DMS79 treated with DMSO at 0.1 percent for 48 hours (cell line): ENCODE measurements at places on chromosomes 13 and 19.
A peak's percentile ranks its signal among the peaks of the same experiment; 100 is the strongest.

- no peak for DNase-seq
These were observed 27.1 kb downstream of the ACTN4 start for GRCh38 chr19:38674388-38675171.

DNA sequence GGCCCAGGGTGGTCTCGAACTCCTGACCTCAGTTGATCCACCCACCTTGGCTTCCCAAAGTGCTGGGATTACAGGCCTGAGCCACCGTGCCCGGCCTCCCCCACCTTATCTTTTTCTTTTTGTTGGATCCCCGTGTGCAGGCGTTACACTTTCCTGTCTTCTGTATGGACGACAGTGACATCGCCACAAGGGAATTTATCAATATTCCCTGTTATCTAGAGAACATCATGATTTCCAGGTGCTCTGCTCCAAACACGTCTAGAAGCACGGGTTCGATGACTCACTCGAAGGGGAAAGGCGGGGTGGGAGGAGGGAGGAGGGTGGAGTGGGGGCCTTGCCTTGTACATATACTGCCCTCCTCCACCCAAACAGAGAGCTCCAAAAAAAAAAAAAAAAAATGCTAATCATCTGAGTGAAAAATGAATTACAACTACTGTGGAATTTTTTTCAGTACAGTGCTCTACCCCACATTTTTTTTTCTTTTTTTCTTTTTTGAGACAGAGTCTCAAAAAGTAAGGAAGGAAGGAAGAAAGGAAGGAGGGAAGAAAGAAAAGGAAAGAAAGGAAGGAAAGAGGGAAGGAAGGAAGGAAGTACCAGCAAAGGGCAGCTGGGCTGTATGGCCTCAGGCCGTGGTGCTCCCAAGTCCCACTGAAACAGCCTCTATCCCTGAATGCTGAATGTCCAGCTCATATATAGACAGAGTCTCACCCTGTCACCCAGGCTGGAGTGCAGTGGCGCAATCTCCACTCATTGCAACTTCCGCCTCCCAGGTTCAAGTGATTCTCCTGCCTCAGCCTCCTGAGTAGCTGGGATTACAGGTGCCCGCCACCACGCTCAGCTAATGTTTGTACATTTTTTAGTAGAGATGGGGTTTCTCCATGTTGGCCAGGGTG lies 36.8 kb downstream of the INSR start:
- DNase-seq = no peak

- DNase-seq = no peak
These were observed 332.1 kb upstream of the DACH1 start for GRCh38 chr13:72198967-72199560.

DNA sequence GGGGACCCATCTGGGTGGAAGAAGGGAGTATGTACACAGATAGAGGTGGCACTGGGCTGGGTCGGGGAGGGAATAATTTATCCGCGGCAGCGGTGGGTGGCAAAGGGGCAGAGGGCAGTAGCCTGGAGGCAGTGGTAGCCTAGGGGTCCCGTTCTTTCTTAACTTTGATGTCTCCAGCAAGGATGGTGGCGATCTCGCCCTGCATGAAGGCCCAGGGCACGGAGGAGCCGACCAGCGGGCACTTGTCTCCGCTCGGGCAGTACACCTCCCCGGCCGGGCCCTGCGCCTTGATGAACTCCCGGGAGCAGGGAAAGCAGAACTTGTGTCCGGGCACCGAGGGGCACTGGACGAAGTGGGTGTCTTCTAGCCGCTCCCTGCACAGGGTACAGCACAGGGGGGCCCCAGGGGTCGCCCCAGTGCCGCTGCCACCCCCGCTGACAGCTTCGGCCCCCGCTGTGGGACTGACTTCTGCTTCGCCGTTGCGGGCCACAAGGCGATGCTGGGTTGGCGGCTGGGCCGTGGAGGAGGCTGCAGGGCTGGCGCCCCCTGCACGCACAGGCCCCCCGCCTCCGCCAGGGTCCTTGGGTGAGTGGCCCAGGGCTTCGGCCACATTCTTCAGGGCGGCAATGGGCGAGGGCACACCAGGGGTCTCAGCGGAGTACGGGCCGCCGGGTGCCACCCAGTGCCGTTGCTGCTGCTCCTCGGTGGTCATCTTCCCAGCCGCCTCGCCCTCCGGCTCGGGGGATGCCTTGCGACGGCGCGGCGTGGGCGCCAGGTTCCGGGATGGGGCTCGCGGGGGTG lies 1.9 kb downstream of the IRF2BP1 start:
- DNase-seq = no peak

DNA sequence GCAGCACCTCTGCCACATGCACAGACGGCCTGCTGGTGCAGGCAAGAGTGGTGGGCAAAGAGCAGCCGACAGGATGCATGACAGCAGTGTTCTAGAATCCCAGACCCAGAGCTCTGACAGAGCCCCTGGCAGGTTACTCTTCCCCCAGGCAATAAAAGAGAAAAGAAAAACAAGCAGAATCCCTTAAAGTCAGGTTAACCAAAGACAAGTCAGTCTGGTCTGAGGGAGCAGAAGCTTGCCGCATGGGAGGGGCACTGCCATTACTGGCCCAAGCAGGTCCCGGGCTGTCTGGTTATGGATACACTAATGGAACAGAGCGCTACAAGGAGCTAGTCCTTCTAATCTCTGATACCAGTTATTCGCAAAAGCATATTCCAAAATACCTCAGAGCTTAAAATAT lies 36.1 kb upstream of the DOCK9 start:
- no peak for DNase-seq

GRCh38 chr19:32061315-32061714 lies 284.1 kb upstream of the ZNF507 start:
- no peak for DNase-seq

- DNase-seq = no peak
These were observed 8.4 kb downstream of the ASF1B start for GRCh38 chr19:14127929-14128509.

- no peak for DNase-seq
These were observed 904.8 kb upstream of the PCDH20 start for GRCh38 chr13:62320129-62321108.

DNA sequence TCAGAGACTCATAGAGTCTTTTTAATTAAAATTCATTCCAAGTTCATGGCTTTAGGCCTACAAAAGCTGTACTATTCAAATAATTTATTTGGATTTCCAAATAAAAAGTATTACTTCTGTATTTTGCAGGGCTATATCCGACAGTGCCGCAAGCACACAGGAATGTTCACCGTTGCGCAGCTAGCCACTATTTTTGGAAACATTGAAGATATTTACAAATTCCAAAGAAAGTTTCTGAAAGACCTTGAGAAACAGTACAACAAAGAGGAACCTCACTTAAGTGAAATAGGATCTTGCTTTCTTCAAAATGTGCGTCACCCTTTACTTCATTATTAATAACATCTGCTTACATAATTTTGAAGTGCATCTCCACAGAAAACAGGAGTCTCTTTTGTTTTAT lies 20.5 kb upstream of the C1QTNF9 start:
- no peak for DNase-seq

- DNase-seq = peak; percentile 11
These were observed 629 bp downstream of the IZUMO4 start for GRCh38 chr19:2097203-2097885.

DNA sequence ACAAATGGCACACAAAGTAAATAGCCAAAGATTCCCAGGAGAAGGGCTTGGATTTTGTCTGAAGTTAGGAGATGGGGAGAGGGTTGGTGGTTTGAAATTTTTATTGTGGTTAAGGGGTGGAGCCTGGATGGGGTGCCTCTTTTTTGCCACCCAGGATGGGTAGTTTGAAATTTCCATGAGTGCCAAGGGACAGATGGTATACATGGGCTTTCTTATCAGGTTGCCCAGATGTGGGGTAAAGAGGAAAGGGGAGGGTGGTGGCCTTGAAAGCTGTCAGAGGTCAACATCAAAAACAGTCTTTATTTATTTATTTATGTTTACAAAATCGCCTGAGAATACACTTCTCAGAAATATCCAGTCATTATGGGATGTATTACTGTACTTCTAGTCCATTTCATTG lies 46.2 kb downstream of the LMO7 start:
- no peak for DNase-seq

GRCh38 chr19:330503-330902 lies 14.1 kb downstream of the MIER2 start:
- no peak for DNase-seq

DNA sequence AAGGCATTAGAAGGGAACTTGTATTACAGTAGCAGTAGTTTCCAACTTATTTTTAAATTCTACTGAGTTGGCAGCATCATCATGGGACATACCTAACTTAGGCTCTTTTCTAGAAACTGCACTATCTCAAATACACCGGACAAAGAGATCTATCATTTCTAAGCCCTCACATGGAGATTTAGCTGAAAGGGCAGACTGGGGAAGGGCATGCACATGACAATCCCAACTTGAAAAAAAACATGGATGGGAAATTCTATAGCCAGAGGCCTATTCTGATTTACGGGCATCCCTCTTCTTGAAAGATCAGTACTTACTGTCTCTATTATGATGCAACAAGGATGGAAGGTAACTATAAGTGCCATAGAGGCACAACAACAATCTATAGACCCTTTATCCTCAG lies 1328.6 kb downstream of the UQCRFS1 start:
- no peak for DNase-seq
